ENCODE measurements at places on chromosomes 4 and X.

DNA sequence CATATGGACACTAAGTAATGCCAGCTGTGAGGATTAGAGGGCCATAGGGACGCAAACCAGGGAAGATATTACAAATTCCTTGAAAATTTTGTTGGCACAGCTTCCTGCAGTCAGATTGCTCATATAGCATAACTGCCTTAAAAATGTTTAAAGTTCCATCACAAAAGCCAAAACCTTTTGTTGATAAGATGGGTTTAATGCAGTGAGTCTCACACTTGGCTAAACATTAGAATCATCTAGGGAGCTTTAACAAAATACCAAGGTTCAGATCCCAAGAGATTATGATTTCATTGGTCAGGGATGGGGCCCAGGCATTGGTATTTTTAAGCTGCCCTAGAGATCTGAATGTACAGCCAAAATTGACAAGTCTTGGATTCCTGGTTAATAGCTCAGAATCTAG, 376.5 kb upstream of the MAD2L1 start:
- DNase-seq, result no peak

DNA sequence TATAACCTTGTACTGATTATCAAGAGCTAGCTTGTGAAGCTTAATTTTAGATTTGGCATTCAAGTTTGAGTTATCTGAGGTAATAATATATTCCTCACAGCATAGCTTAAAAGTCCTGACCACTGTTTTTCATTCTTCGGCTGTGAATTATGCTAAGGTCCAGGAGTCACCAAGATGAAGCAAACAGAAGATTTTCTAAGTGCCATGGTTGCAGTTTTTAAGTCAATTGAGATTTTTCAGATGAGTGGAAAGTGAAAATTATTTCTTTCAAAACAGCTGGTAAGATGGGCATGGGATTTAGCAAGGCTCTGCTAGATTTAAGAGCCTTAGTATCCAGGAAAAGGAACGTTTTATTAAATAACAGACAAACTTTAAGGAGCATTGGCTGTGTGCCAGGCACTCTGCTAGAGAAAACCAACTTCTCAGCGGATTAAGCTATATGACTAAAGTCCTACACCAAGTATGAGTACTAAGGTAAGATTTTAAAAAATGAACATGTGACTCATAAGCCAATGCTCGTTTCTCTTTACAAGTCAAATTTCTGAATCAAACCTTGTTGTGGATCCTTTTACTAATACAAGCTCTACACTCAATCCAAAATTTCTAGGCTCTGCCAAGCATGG, 149.9 kb upstream of the IL15 start:
- no peak for DNase-seq

DNA sequence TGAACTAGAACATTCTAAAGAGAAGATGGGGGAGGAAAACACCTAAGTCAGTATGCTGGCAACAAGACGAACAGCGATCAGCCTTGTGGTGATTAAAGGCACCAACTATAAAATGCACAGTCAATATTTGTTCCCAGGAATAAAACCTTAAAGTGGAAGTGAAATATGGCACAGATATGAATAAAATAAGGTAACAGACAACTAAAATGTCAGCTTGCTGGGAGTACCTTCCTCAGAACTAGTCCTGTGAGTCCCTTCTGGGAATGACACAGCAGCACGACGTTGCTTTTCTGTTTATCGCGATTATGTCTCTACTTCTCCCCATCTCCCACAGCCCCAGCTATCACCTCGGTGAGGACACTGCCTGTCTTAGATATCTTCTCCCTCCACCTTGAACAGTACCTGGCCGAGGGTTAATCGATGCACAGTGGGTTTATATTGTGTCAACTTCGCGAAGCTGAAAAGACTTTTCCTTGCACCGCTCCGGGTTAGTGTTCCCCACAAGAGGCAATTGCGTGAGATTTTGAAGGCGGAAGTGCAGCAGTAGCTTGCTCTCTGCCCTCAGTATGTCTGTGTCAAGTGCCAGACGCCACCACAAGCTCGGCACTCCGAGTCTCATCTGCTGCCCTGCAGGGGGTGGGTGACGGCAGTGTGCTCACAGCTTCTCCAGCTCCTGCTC, 17.4 kb downstream of the MTNR1A start:
- no peak for DNase-seq

DNA sequence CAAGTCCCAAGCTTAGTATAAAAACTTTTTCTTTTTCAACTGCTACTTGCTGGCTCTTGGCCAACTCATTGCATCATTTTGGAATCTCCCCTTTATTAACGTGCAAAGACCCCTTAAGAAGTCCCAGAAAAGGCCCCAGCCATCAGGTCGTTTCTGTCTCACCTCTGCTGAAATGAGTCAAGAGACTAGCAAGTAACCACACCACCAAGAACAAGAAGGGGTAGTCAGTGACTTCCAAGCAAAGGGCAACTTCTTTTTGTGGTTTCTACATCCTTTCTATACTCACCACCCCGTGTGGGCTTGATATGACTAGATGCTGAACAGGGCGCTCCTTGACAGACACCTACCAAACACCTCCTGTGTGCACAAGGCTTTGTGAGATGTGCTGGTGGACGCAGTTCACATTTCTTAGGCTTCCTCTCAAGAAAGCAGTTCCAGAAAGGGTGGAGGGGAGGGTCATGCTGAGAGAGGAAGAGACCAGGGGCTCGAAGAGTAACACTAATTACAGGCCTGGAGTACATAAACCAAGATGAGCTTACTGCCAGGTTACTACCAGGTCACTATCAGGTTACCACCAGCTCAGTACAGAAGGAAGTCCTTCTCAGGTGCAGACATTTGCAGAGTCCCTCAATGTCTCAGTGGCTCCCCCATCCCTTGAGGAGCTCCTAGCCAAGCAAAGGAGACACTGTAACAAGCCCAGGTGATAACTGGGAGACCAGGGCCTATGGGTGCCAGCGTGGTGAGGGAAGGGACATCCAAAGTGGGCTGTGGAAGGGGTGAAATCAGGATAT, 19.3 kb downstream of the JAKMIP1 start:
- no peak for DNase-seq

GRCh38 chr4:4216648-4217047, 10.1 kb downstream of the OTOP1 start:
- no peak for DNase-seq

DNA sequence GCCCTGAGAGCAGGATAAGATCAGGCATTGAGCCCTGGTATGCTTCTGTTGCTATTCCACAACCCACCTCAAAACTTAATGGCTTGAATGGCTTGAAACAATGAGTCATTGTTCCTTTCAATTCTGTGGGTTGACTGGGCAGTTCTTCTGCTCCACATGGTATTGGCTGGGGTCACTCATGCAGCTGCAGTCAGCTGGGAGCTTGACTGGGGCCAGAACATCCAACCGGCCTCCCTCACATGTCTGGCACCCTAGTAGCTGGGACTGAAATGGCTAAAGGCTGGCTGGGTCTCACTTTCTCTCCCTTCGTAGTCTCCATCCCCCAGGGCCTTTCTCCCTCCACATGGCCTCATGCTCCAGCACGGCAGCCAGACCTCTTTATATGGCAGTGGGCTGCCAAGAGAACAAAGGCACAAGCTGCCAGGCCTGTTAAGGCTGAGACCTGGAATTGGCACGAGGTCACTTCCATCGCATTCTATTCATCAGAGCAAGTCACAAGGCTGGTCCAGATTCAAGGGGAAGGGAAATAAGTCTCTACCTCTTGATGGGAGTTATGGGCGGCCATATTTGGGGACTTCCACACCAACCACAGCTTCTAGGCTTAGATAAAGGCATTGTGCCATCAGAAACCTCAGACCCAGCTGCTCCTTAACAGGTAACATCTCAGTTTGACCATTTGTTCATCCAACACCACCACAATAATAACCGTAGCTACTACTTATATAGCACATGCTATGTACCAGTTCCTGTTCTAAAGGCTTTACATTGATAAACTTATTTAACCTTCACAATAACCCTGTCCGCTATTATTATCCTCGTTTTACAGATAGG, 159.7 kb upstream of the ATP6AP2 start:
- peak; percentile 60 for DNase-seq

GRCh38 chrX:68872171-68872570, 43.4 kb downstream of the EFNB1 start:
- DNase-seq, result no peak

GRCh38 chr4:81883530-81884450, 412.1 kb upstream of the RASGEF1B start:
- no peak for DNase-seq

DNA sequence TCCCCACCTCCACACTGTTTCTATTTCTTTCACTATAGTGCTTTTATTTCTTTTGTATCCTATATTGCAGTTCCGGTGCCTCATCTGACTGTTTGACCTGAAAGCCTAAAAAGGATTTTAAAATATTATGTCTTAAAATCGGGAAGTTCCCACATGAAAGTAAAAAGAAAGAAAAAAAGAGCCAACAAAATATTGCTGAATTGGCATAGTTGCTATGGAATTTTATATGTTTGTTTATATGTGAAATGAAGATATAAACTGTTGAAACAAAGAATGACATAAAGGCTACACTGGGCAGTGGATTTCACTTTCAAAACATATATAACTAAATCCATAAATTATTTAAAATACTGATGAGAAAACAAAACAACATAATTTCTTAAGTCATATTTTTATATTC, 1383.7 kb downstream of the C4orf33 start:
- DNase-seq, result no peak
